ENCODE measurements at places on chromosomes 6 and 20.
A peak's percentile ranks its signal among the peaks of the same experiment; 100 is the strongest.

- no peak for DNase-seq
Measured at GRCh38 chr6:69918813-69919475, 52.6 kb downstream of the COL19A1 start.

- DNase-seq, result no peak
Measured at GRCh38 chr6:139473231-139473701, 98.8 kb upstream of the CITED2 start.

GRCh38 chr6:157291356-157291755 lies 32.0 kb downstream of the TMEM242 start:
- DNase-seq, result no peak

GRCh38 chr20:37160683-37161082 lies 18.4 kb upstream of the RPN2 start:
- DNase-seq, result no peak

GRCh38 chr6:114272582-114272981 lies 70.2 kb downstream of the HS3ST5 start:
- no peak for DNase-seq

- DNase-seq, result no peak
Measured at GRCh38 chr20:12715371-12715770, 293.4 kb upstream of the SPTLC3 start.

DNA sequence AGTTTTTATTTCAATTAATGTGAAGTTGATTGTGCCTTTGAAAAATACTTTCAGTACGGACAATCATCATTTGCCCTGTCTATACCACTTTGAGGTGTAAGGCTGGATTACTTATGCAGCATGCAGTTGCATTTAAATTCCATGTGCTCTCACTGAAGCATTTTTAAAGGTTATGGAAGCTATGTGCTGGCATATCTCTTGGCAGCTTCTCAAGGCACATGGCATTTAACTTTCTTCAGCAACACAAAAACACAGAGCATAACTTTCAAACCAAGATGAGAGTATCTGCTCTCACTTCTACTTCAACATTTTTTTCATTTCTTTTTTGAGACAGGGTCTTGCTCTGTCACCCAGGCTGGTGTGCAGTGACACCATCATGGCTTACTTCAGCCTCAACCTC lies 360.6 kb upstream of the RUNX2 start:
- DNase-seq, result no peak

DNA sequence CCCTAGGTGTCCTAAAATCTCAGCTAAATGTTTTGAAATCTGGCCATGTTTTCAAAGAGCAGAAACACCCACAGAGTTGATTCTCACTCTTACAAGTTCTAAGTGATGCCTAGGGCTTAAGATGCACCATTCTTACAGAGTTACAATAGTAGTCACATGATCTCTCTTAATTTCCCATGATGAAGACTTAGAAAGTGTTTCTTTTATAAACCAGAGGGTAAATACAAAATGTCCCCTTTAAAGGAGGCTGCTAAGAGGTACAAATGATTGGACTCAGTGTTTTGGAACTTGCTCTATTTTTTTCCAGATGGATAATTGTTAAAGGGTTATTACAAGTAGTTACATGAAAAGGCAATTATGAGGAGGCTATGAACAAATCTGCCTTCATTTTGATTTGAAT lies 244.6 kb downstream of the GRM1 start:
- DNase-seq, result no peak

DNA sequence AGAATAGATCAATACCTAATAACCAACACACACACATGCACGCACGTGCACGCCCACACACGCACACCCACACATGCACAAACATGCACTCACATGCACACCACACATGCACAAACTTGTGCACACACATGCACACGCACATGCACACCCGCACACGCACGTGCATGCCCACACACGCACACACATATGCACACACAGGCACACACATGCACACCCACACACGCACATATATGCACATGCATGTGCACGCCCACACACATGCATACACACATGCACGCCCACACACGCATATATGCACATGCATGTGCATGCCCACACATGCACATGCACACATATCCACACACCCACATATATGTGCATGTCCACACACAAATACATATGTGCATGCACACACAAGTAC lies 26.2 kb upstream of the CHRNA4 start:
- no peak for DNase-seq

- no peak for DNase-seq
Measured at GRCh38 chr6:100730001-100730980, 150.8 kb downstream of the ASCC3 start.

GRCh38 chr6:163486821-163487220 lies 72.3 kb downstream of the QKI start:
- DNase-seq, result no peak

DNA sequence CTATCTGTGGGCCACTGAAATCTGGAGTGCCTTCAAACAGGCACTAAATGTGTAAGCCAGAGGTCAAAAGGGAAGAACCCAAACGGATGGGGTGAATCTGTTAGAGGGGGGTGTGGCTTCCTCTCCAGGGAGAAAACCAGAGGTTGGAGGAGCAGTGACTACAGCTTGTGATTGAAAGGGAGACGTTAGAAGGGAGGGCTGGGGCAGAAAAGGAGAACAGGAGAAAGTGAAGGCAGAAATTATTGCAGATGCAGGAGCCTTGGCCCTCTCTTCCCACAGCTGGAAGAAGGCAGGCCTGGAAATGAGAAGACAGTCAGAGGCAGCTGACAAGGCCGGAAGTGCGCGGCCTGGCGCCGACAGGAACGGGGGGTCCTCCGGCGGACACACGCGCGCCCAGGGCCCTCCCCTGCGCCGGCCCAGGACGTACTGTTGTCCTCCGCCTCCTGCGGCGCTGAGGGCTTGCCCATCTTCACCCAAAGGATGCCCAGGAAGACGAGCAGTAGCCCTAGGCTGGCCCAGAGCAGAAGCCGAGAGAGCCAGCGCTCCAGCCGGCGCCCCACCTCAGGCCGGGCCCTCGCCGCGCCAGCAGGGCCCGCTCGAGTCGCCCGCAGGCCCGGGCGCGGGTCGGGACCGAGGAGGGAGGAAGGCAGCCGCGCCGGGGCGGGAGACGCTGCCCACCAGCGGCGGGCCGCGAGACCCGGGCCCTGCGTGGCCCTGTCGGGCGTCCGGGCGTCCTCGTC lies 806 bp downstream of the LEMD2 start:
- peak; percentile 83 for DNase-seq

DNA sequence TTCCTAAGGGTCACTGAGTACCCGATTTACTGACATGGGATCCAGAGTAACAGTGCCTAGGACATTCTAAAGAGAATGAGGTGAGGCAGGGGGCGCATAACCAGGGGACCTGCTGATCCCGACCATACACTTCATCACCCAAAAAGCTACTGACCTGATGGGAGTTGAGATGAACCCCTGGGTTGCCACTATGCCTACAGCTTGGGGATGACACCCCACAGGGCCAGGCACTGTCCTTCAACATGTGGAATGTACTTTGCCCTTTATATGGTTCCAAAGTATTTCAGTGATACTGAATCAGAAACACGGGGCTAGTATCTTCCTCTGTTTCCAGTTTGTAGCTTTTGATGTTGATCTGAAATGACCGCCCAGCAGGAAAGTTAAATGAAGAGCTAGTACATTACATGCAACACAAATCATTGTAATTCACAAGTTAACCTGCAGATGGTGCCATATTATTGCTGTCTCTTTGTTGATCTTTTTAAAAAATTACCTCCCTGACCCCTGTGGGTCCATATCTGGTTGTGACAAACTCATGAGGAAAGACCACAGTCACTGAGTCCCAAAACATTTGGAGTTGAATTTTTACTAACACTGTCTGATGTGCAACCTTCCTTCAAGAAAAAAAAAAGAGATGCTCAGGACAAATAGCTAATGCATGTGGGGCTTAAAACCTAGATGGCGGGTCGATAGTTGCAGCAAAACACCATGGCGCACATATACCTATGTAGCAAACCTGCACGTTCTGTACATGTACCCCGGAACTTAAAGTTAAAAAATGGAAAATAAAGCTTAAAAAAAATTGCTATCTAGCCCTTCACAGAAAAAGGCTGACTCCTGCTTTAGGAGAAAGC lies 42.7 kb upstream of the GCNT2 start:
- peak; percentile 53 for DNase-seq

DNA sequence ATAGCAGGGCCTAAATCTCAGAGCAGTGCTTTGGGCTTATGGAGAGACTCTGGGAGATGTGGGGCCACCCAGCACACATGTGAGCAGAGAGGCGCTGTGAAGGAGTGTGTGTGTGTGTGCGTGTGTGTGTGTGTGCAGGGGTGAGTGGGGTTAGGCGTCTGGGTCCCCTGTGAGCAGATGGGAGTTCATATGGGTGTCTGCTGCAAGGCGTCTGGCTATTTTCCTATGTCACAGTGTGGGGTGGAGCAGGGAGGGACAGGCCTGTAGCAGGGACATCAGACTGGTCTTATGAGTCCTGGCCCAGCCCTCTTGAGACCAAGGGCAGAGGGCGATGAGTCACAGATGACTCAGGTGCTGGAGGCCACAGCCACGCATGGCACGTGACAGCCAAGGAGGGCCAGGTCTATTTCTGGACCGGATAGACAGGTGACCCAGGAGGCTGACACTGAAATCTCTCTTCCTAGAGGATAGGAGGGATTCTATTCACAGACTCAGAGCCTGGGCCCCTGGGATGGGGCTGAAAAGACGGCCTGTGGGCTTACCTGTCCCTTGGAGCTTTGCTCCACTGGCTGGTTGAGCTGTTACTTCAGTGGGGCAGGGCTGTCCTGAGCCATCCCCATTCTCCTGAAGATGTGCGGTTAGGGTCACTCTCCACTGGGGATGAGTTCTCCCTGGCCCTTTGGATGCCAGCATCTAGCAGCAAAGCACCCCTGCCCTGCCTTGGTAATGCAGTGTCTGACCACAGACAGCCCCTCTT lies 28.9 kb downstream of the VEGFA start:
- peak; percentile 18 for DNase-seq

- DNase-seq, result no peak
Measured at GRCh38 chr6:169976301-169977081, 225.1 kb downstream of the ERMARD start.

- peak; percentile 33 for DNase-seq
Measured at GRCh38 chr6:150004101-150004782, 21.1 kb downstream of the RAET1L start.

- DNase-seq, result no peak
Measured at GRCh38 chr6:106490436-106490835, 129.9 kb downstream of the CRYBG1 start.
